ENCODE measurements at places on chromosomes 7 and 10.

DNA sequence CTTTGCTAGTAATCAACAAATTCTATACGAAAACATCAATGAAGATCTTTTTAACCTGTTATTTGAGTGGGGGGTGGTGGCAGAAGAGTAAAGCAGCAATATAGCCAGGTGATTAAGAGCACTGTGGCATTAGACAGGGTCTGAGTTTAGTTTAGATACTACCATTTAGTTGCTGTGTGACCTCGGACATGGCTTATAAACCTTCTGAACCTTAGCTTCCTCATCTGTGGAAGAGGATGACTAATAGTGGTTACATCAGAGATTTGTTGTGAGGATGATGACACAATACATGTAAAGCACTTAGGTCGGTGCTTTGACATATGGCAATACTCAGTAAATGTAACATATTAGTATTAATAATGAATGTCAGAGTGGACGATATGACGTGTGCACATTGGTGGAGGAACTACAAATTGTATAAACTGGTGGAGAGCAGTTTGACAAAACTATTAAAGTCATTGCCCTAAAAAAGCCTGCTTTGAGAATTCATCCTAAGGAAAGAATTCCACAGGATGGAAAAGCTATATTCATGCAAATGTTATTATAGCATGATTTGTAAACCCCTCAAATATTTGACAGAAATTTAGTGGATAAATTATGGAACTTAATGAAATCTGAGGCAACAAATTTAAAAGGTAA is 24.3 kb downstream of the SPAG6 start:
- DNase-seq: peak; percentile 6

DNA sequence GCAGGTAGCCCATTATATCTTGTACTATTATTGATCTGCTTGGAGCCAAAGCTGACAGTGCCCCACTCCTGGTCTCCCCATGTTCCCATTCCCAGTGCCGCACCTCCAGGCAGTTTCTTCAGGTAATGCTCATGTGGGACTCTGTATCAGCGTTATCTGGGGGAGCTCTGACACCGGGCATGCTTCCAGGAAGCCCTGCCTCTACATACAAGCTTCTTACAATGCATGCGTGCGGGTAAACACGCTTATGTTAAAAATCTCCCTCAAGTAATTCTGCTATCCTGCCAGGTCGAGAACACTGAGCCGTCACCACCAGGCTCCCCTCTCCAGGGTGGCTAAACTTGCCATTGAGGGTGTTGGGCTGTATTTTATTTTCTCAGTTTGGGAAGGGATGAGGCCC is 61.6 kb upstream of the LBX1 start:
- no peak for DNase-seq

DNA sequence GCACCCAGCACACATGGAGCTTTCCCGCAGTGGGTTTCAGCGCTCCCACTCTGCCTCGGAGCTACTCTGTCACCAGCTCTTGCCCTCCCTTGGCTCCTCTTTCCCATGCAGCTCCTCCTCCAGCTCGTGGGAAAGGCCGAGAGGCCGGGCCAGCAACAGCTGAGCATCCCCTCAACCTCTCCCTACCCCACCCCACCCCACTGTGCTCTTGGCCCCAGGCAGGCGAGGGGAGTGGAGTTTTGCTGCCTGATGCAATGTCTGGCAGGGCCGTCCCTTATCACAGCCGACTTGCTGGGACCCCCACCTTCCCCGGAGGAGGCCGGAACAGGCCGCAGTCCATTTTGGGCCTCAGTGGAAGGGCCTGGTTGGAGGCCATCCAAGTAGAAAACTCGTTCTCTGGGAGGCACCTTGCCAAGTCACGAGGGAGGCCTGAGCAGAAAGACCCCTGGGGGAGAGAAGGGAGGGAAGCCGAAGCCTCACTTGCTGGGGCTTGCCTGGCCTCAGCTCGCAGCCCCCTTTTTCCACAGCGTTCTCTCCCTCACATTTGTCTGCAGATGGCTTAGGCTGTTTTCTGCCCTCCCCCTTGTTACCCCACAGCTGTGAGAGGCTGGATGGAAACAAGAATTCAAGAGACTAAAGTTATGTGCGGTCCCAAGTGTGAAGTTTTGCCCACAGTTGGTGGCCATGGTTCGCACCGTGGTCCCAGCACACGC is 35.3 kb downstream of the CHST3 start:
- DNase-seq: peak; percentile 67

DNA sequence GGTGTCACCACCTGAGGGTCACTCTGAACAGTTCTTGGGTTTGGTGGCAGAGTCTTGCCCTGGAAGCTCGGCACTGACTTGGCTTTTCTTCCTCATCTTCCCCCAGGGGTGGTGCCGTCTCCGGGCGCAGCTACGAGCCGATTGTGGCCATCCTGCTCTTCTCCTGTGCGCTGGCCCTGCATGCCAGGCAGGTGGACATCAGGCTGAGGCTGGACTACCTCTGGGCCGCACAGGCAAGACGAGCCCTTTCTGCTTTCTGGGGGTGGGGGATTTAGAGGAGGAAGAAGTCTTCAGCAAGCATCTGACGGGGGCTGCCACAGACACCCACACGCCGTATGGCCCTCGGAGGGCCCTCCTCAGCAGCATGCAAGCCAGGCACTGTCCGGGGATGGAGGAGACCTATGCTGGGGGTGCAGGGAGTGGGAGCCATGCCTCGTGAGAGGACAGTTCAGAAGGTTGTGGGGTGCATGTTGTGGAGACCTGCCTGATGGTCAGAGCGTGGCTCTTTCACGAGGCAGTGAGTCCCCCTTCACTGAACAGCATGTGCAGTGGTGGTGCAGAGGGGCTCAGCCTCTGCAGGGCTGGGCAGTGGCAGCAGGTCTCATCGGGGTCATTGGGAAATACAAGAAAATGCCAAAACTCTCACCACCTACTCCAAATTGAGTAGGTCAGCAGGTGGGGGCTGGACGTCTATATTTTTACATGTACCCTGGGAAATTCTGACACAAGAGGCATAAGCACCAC is 112.4 kb downstream of the ADCY1 start:
- no peak for DNase-seq

- DNase-seq: no peak
These were observed 361.7 kb upstream of the HPS1 start for GRCh38 chr10:98808282-98808892.

GRCh38 chr7:130944997-130945396 is 211.0 kb upstream of the KLF14 start:
- no peak for DNase-seq

DNA sequence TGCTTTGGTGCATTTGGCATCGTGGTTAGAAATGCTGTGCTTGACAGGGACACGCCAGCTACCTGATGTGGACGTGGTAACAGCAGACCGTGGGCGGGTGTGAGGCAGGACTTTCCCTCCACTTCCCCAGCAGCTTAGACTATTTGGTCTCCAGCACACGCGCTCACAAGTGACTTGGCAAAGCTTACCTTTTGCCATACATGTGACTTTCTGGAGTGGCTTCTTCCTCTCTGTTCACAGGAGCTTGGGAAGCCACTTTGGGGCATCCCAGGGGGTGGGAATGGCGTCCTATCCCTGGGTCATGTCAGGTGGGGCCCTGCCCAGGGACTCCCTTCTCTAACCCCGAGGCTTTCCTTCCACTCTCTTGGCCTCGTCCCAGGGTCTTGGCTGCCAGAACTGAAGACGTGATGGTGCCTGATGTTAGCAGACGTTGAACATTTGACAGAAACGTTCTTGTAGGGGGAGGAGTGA is 228.7 kb upstream of the KLF6 start:
- DNase-seq: no peak

DNA sequence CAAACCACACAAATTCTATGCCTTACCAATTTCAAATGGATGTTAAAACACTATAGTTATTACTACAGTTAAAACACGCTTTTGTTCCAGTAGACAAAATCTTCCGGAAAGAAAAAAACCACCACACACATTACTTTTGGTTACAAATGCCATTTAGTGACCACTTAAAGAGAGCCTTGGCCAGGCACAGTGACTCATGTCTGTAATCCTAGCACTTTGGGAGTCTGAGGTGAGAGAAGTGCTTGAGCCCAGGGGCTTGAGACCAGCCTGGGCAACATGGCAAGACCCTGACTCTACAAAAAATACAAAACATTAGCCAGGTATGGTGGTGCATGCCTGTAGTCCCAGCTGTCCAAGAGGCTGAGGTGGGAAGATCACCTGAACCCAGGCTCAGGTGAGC is 7.2 kb downstream of the TNPO3 start:
- DNase-seq: no peak

DNA sequence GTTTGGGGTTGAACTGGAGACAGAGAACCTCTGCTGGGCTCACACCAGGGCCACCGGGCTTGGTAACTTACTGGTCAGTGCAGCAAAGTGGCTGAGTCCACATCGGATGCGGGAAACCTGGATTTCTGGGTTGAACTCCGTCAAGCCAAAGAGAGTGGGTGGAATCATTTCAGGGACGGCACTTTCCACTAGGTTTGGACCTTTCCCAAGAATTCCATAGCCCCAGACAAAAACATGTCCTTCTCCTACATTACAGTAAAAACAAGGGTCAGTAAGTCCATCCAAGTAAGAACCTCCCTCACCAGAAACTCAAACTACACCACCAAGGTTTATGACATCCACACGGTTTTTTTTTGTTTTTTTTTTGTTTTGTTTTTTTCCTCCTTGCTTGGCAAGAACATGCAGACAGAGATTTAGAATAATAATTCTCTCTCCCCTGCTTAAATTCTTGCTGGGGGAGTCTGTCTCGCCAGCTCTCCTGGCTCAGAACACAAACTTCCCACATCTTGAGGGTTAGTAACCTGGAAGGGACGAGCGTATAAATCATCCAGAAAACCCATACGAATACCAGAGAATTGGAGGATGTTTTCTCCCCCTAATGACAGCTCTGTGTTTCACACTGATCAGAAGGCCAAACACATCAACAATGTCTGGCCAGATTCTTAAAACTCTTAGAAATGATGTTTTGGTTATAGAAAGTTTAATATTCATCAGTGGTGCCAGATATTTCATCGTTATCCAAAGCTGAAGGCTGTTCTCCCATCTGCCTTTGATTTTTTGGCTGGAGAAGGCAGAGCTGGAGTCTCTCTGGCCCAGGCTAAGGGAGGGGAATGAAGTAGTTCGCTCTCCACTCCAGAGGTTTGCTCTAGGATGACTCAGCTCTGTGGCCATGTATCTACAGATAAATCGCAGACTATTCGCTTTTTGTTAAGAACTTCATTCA is 17.5 kb downstream of the RCC1L start:
- peak; percentile 60 for DNase-seq

DNA sequence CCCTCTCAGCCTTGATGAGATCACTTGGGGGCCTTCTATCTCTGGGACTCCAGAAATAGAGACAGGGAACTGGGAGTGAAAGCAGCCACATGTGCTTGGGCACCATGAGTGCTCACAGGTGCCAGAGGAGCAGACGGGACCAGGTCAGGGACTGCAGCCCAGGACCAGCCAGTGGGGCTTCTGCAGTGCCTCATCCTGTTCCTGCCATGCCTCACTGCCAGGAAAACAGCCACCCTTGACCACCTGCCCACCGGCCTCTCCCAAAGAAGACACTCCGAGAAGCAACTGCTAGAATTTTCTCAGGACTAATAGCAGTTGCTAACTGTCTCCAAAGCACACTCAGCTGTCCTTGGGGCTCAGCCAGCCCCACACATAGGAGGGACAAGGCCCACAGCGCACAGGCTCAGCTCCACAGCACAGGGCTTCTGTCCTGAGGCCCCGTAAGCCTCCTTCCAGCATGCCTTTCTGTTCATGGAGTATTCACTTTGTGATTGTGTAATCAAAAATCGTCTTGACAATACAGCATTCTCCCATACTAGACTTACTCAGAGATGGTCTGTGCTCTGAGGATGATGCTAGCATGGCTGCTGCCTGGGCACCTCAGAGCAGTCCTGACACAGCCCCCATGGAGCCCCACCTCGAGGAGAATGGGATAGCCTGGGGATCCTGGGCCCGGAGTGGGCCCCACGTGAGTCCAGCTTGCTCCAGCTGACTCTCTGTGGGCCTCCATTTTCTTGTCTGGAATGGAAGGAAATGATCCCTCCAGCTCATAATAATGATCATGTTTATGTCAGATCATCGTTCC is 115.7 kb upstream of the RET start:
- DNase-seq: no peak

DNA sequence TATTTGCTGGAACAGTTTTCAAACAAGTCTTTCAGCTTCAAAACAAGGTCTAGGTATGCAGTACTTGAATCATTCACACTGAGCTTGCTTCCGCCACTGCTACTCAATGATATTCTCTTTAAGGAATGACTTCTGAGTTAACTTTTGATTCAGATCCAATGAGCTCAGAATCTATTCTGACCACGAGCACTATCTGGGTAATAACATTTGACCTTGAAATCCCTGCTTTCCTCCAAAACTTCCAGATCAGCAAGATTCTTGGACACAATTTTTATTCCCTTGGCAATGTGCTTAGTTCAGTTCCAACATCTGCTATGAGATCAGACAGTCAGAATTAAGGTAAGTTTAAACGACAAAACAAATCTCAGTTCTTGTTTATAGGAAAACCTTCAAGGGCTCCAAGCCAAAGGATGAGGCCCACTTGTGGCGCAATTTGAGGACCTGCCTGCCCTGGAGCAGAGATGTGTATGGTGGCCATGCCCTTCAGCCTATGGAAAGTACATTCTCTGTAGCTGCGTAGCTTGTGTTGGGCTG is 87.2 kb downstream of the RNF216 start:
- peak; percentile 93 for DNase-seq

- DNase-seq: no peak
These were observed 154.2 kb downstream of the SEMA3A start for GRCh38 chr7:84040355-84040754.

GRCh38 chr10:6108631-6109443 is 20.0 kb downstream of the RBM17 start:
- peak; percentile 53 for DNase-seq

DNA sequence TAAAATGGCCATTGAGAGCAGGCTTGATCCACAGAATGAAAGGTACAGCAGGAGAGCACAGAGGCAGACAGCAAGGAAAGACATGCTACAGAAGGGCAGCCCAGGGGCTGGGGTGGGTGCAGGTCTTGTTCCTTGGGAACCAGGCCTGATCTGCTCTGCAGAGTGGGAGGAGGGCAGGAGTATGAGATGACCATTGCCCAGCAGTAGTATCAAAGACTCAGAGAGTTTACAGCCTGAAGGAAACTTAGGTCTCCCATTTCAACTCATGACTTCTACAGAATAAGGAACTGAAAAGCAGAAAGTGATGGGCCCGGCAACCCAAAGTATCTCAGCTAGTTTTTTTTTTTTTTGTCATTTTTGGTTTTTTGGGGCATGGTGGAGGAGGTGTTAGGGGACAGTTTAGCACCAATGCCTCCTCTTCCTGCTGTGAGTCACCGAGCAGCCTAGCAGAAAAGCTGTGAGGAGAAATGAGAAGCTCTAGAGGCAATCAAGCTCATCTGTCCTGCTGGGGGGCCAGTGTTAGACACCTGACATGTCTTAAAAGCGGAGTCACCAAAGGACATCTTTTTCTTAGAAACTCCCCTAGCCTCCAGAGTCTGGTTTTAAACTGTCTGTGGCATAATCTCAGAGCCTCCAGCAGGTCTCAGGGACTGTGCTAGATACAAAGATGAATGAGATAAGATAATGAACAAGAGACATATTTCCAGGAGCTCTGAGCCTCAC is 34.3 kb upstream of the HERPUD2 start:
- DNase-seq: no peak

Data from EL (cell line).